SJSA1 (cell line): ENCODE measurements at places on chromosomes 1 and 21. TPM values are rescaled to one million over a fixed set of nuclear protein-coding genes. Genes with fewer than 3 reads are reported as not detected.

- no peak for DNase-seq
Measured at GRCh38 chr1:82706741-82707140, 906.0 kb downstream of the ADGRL2 start.

DNA sequence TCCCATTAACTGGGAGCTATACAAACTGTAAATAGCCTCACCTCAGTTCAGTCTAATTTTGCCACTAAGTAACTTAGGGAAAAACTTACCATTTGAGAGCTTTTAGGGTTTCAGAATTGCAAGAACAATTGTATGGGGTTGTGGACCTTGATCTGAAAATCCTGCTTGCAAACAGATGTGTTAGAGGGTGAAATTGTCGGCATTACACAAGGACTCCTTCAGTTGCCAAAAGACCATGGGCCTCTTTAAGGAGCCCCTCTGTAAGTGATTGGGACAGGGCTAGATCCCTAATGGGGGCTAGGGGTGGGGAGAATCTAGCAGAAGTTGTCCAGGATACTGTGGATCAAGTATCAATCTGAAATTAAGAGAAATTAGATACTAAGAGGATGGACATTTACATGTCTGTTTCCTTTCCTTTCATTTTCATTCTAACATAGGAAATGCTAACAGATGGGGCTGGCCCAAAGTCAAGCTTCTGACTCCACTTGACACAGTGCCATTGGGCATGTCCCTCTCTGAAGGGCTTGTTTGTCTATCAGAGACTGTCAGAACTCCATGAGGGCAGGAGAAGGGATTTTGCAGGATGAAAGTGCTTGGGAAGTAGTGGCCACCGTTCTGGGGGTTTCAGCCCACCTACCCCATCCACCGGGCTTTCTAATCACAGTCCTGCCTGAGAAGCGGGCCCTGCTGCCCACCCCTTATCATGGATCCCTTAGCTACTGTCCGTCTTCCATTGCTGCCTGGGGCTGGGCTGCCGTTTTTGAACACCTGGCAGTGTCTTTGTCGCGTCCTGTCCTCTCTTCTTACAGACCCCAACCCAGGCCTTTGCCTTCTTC, 54.7 kb downstream of the STUM start:
- no peak for DNase-seq

GRCh38 chr1:41582351-41582750, 97.9 kb upstream of the EDN2 start:
- no peak for DNase-seq

DNA sequence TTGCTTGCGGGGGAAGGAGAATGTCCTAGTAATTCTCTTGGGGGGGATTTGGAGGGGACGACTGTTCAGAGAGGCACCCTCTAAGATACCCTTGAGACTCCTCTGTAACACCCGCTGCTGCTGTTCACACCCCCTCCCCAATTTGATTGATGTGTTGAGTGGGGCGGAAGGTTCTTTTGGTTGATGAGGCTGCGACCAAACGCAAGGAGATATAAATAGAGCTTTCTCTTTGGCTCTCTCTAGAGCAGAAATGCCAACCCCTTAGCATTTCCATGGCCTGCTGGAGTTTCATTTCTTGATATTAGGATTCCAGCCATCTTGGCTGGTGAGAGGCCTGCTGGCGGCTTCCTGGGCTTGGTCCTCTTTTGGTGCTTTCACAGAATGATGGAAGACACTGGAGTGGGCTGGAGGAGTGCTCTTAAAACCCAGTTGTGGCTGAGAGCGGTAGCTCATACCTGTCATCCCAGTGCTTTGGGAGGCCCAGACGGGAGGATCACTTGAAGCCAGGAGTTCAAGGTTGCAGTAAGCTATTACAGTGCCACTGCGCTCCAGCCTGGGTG, 2.0 kb downstream of the PIK3CD start:
- no peak for DNase-seq

- peak; percentile 77 for DNase-seq
Measured at GRCh38 chr1:213987927-213988506, at the start of gene PROX1. Gene PROX1, plus strand, starts transcription at chr1:213987973. Its CDS starts 8,563 bp downstream, at chr1:213996536.

- no peak for DNase-seq
Measured at GRCh38 chr1:201563941-201564340, 25.0 kb downstream of the NAV1 start.

GRCh38 chr1:167879508-167879907, 34.4 kb downstream of the ADCY10 start:
- DNase-seq, result no peak

- DNase-seq, result no peak
Measured at GRCh38 chr1:44073528-44073927, 42.3 kb upstream of the SLC6A9 start.

GRCh38 chr1:89274411-89274857, 1.8 kb upstream of the GBP5 start:
- no peak for DNase-seq

GRCh38 chr1:221886311-221886710, 144.4 kb upstream of the DUSP10 start:
- no peak for DNase-seq

ARTN gene
- total RNA-seq, result not detected in 2 replicates

BRDT gene
- total RNA-seq, result not detected in 2 replicates

TIE1 gene
- 0.11 TPM in 1 of 2 replicates, not detected in the other for total RNA-seq

SPRR1A gene
- total RNA-seq, result not detected in 2 replicates

CRYBG2 gene
- total RNA-seq, result not detected in 2 replicates

MKNK1 gene
- total RNA-seq, result 18.8 and 21.3 TPM in 2 replicates

GNG4 gene
- total RNA-seq, result 2.3 and 4.2 TPM in 2 replicates

RXFP4 gene
- total RNA-seq, result not detected in 2 replicates

ZNF648 gene
- not detected in 2 replicates for total RNA-seq

TTLL10 gene
- total RNA-seq, result not detected in 2 replicates
